Suprapubic skin (tissue), 4 donors: ENCODE measurements at places on chromosomes 1 and 21. TPM values are rescaled to one million over a fixed set of nuclear protein-coding genes. Genes with fewer than 3 reads are reported as not detected.

DNA sequence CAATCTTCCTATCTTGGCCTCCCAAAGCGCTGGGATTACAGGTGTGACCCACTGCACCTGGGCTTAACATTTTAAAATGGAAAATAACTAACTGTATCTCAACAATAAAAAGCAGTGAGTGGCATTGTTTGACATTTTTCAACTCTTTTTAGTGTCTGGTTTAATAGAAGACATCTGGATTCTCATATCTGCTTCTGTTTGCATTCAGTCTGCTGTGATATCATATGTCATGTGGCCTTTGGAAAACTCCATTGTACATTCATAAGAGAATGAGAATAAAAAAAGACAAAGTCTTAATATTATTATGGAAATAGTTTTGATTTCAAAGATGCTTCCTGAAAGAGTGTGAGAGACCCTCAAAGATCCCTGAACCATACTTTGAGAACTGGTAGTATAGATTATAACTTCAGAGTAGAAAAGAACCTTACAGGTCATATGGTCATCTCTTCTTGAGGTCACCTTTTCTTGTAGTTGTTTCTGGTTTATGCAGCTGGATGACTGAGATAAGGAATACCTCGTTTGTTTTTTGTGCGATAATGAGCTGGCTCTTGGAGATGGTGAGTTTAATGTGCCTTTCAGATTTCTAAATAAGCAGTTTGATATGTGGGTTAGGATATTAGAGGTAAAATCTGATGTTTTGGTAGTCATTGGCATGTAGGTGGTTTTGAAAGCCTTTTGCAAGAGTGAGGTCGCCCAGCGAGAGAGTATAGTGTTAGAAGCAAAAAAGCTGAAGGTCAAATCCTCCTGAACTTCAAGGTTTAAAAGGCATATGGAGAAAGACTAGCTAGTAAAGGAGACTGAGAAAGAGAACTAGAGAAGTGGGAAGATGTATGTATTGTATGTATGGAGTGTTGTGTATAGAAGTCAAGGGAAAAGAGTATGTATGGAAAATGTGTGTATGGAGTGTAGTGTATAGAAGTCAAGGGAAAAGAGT lies 17.2 kb downstream of the CEP350 start:
- no peak for DNase-seq
- H3K4me1 ChIP-seq = peaks cover 42% of the 10 kb centered on the region
- no peak overlapping the region for H3K27ac ChIP-seq
- H3K36me3 ChIP-seq = no peaks in the 10 kb centered on the region
- no peaks in the 10 kb centered on the region for H3K27me3 ChIP-seq

DNA sequence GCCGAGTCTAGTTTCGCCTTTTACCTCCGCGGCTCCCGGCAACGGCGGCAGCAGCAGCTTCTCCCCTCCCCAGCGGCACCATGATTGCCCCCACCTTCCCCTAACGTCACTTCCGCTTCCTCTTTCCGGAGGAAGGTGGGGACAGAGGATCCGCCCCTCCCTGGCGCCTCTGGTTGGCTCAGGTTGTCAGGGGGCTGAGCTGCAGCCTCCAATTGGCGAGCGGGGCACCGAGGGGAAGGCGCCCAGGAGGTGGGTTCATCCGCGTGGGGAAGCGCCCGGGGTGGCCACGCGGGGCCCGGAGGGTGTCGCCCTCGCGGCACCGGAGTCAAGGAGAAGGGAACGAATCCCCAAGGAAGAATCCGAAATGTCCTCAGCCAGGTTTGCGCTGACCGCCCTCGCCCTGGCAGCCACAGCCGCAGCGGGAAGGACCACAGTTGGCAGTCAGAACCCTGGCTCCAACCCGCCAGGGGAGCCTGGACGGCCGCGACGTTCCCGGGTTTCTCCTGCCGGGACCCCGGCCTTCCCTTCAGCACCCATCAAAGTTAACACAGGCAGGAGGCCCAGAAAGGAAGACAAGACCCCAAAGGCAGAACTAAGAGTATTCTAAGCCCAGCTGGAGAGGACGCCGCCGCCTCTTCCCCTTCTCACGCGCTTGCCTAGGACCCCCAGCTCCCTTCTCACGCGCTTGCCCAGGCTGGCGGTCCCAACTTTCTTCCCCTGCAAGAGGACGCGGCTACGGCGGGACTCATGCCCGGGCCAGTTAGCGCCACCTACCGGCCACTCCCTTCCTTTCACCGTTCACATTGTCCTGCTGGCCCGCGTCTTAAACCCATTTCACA lies at the start of gene MTF1:
Gene MTF1, minus strand, starts transcription at position 86 of the 839 bp plus-strand sequence. CDS start 1,934 bp downstream, outside the sequence.
- peaks cover 22% of the 10 kb centered on the region for H3K36me3 ChIP-seq
- H3K4me3 ChIP-seq = peak within 1 kb of the TSS; percentile 97
- peaks cover 33% of the 10 kb centered on the region for H3K4me1 ChIP-seq

DNA sequence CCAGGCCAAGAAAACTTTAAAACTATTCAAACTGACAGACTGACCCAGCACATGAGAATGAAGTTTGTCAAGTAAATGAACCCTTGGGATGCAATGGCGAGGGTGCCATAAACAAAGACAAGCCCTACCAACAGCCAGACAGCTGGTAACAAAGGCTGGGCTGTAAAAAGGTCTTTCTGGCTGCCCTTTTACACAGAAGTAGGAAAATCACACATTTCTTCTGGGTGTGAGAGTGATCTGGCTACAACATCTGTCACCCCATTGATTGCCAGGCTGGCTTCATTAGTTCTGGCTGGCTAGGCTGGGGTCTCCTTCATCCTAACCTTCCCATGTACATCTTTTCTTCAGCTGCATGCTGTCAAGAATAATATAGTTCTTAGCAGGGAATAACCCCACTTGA lies 83.6 kb upstream of the FOXD3 start:
- H3K36me3 ChIP-seq = no peaks in the 10 kb centered on the region
- no peaks in the 10 kb centered on the region for H3K27me3 ChIP-seq
- H3K4me3 ChIP-seq = no peak overlapping the region
- no peak for DNase-seq
- no peaks in the 10 kb centered on the region for H3K4me1 ChIP-seq

- no peak overlapping the region for H3K27ac ChIP-seq
- no peak for DNase-seq
- peaks cover 9% of the 10 kb centered on the region for H3K4me1 ChIP-seq
- H3K27me3 ChIP-seq = peaks cover 40% of the 10 kb centered on the region
Measured at GRCh38 chr21:37644636-37645035, 271.6 kb downstream of the KCNJ6 start.

Gene RNU1-4
- total RNA-seq = under 0.01 TPM

DNA sequence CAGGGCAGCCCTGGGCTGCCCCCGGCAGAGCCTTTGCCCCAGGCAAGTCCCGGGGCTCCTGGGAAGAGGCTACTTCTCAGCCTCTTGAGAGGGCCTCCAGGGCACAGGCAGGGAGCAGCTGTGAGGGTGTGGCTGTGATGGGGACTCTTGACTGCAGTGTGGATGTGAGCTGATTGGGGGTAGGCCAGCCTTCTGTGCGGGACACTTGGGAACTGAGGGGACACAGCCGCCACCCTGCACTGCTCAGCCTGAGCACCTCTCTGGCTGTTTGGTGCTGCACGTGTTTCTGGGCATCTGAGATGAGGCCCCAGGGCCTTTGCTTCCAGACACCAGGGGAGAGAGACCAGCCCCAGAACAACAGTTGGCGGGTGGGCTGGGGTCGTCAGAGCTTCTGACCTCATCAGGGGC lies 62.1 kb downstream of the SKI start:
- no peaks in the 10 kb centered on the region for H3K36me3 ChIP-seq
- H3K4me3 ChIP-seq = peak overlapping the region; percentile 35
- H3K27ac ChIP-seq = peak overlapping the region; percentile 68

DNA sequence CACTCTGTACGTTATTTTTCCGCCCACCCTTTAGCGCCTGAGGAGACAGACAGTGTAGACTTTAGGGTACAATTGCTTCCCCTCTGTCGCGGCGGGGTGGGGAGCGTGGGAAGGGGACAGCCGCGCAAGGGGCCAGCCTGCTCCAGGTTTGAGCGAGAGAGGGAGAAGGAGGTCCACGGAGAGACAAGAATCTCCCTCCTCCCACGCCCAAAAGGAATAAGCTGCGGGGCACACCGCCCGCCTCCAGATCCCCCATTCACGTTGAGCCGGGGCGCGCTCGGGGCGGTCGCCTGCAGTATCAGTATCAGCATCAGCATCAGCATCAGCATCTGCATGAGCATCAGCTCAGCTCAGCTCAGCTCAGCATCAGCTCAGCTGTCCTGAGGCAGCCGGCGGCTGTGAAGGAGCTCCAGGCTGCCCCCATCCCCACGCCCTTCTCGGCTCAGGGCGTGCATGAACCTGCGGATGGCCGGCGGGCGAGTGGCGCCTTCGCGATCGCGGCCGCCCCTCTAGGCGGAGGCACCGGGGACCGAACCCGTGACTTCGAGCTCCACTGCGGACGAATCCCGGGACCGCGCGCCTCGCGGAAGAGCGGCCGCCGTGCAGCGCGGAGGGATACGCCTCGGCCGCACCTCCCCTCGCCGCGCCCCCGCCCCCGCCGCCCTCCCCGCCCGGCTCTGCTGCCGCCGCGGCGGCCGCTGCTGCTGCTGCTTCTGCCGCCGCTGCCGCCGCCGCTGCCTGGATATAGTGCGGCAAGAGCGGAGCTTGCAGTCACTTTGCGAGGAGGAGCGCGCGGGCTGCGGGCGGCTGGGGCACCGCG lies at the start of gene NCAM2:
Gene NCAM2, plus strand, starts transcription at position 774 of the 820 bp plus-strand sequence.
- no peak within 1 kb of the TSS for H3K27ac ChIP-seq
- H3K4me1 ChIP-seq = peaks cover 19% of the 10 kb centered on the region
- peaks cover 8% of the 10 kb centered on the region for H3K27me3 ChIP-seq
- no peaks in the 10 kb centered on the region for H3K36me3 ChIP-seq
- H3K4me3 ChIP-seq = peak within 1 kb of the TSS; percentile 61
- peak; percentile 76 for DNase-seq

DNA sequence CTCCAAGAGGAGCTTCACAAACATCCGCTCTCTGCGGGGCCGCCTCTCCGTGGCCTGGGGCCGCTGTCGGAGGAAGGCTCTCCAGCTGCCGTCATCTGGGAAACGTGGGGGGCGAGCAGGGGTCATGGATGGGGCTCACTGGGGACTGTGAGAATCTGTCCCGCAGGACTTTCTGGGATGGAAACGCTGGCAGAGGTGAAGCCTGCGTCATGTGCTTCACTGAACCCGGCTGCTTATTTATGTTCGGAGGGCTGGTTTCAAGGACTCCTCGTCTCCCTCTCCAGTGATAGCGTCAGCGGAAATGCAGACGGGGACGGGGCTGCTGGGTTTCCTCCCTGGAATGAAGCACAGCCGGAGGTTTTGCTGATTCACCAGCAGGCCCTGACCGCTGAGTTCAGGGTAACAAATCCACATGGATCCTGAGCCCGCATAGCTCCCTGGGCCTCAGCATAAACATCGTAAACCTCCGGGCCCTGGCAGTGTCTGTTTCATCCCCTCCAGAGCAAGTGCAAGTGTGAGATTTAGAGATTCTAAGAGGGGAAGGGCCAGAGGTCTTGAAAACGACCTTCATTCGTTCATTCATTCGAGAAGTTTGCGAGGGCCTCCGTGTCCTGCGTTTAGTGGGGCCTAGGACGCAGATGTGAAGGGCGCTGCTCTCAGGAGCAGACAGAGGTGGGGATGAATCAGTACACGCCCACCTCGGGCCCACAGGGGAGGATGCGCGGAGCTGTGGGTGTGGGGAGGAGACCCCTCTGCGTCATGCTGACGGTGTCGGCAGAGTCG lies 7.0 kb upstream of the POFUT2 start:
- peak overlapping the region; percentile 84 for H3K27ac ChIP-seq
- peak; percentile 87 for DNase-seq

DNA sequence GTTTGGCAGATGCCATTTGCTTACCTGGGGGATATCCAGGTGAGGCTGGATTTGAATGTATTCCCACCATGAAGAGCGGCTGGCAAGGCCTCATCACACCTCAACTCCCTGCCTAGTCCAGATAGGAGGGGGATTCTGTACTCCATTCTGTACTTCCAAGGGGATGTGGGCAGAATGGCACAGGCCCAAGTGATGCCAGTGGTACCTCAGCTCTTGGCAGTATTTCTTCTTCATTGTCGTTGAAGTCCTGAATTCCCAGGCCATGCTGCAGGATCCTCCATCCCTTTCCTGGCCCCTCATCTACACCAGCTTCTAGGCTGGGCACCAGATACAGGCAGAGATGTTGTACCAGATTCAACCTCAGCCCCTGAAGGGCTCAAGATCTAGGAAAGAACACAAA lies 47.9 kb downstream of the KLHDC7A start:
- no peak overlapping the region for H3K4me3 ChIP-seq
- no peaks in the 10 kb centered on the region for H3K36me3 ChIP-seq
- H3K27me3 ChIP-seq = peaks cover 17% of the 10 kb centered on the region

DNA sequence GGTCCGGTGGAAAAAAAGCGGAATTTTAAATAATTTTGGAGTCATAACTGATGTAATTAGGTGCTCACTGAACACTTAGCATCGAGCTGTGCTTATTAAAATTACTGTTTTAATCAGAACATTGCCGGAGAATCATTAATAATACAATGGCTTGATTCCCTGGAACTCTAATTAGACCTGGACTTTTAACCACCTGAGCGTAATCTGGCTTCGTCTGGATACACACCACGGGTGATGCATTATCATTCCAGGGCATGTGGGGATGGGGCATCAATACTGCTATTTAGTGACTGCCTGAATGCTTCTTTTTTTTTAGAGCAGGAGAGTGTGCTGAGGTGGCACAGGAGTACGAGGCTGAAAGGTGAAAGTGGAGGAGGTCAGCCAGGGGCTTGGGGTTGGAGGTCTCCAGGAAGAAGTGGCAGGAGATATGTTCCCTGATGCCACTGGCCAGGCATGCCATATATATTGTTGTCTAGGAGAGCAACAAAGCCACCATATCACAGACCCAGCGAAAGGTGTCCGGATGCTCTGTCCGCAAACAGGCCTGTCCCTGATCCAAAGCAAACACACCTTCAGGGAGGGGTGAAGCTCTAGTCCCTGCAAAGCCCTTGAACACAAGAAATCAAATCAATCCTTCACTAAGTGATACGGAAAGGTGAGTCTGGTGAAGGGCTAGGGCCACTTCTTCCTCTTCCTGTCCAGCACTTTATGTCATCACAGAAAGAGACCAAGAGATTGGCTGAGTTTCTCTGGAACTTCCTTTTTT lies 125.2 kb downstream of the PLXNA2 start:
- H3K27me3 ChIP-seq = no peaks in the 10 kb centered on the region
- H3K4me1 ChIP-seq = no peaks in the 10 kb centered on the region
- no peak overlapping the region for H3K27ac ChIP-seq
- DNase-seq = no peak
- H3K4me3 ChIP-seq = no peak overlapping the region

GRCh38 chr1:112702420-112703261 lies 4.3 kb downstream of the RHOC start:
- H3K4me3 ChIP-seq = no peak overlapping the region
- H3K27ac ChIP-seq = peak overlapping the region; percentile 77
- peaks cover 84% of the 10 kb centered on the region for H3K4me1 ChIP-seq

- H3K4me3 ChIP-seq = no peak overlapping the region
- H3K4me1 ChIP-seq = peaks cover 8% of the 10 kb centered on the region
Measured at GRCh38 chr1:24688621-24689195, 45.6 kb downstream of the SRRM1 start.
